ENCODE measurements at places on chromosomes 3 and 15. TPM values are rescaled to one million over a fixed set of nuclear protein-coding genes. Genes with fewer than 3 reads are reported as not detected.

The TTLL13 gene
- polyA plus RNA-seq, result not detected

The HRG gene
- not detected for polyA plus RNA-seq

The NBEAL2 gene
- 4.6 TPM for polyA plus RNA-seq

The ESYT3 gene
- polyA plus RNA-seq, result 0.53 TPM

The TATDN2 gene
- 18.9 TPM for polyA plus RNA-seq

The HRH1 gene
- polyA plus RNA-seq, result 1.3 TPM

The CFAP100 gene
- not detected for polyA plus RNA-seq

The GMPS gene
- polyA plus RNA-seq, result 61.0 TPM
